ENCODE measurements at places on chromosomes 2 and 18. TPM values are rescaled to one million over a fixed set of nuclear protein-coding genes. Genes with fewer than 3 reads are reported as not detected.

Gene PRLH
- total RNA-seq: not detected

Gene MFSD2B
- 0.75 TPM for total RNA-seq

Gene GALNT13
- total RNA-seq: not detected

Gene ERBB4
- total RNA-seq: not detected

Gene TAF1B
- total RNA-seq: 34.4 TPM

Gene STK11IP
- total RNA-seq: 50.7 TPM

Gene GLI2
- total RNA-seq: 0.38 TPM

Gene RTP5
- total RNA-seq: not detected

Gene ST6GAL2
- not detected for total RNA-seq

Gene FAM237A
- not detected for total RNA-seq

Gene GAD1
- total RNA-seq: 0.76 TPM

Gene POTEC
- total RNA-seq: not detected

Gene IL1RL1
- total RNA-seq: 57.7 TPM

Gene GPR55
- total RNA-seq: 5.5 TPM

Gene TMEM37
- not detected for total RNA-seq

Gene REG3A
- total RNA-seq: not detected

Gene HOXD11
- not detected for total RNA-seq

Gene VIL1
- 0.10 TPM for total RNA-seq

Gene PROM2
- 1.1 TPM for total RNA-seq

Gene NYAP2
- not detected for total RNA-seq

Gene IL36RN
- not detected for total RNA-seq

Gene DNAJC5G
- total RNA-seq: not detected

Gene CDK15
- not detected for total RNA-seq

Gene KIF1A
- 0.45 TPM for total RNA-seq

Gene RAPH1
- total RNA-seq: 1.0 TPM

Gene GCG
- not detected for total RNA-seq

Gene PROC
- not detected for total RNA-seq

Gene SALL3
- not detected for total RNA-seq

Gene NRP2
- 2.6 TPM for total RNA-seq

Gene CSRNP3
- not detected for total RNA-seq

Gene AKAIN1
- not detected for total RNA-seq

Gene PLCD4
- total RNA-seq: 0.74 TPM

Gene LONRF2
- total RNA-seq: not detected

Gene CHRND
- total RNA-seq: not detected

Gene CLIP4
- 40.6 TPM for total RNA-seq

Gene MALL
- total RNA-seq: not detected

Gene TCF7L1
- not detected for total RNA-seq

Measured in natural killer cell treated with Interleukin-12 subunit alpha and Interleukin-12 subunit beta and Interleukin-15 and Interleukin-18, amount 100 ng/mL, for 72 hours (primary cell).